ENCODE measurements at places on chromosomes 7 and 10. TPM values are rescaled to one million over a fixed set of nuclear protein-coding genes. Genes with fewer than 3 reads are reported as not detected.

Gene MYOF
- total RNA-seq: 71.2 TPM

Gene OPN4
- total RNA-seq: 0.32 TPM

DNA sequence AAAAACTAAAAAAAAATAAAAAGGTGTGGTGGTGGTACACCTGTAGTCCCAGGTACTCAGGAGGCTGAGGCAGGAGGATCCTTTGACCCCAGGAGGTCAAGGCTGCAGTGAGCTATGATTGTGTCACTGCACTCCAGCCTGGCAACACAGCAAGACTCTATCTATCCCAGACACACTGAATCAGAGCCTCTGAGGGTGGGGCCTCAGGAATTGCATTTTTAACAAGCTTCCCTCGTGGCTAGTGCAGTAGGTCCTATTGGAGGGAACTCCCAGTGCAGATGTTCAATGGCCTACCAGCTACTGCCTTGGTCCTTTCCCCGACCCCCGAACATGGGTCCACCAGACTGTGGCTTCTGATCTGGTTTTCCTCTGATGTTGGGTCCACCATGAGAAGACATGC is 14.9 kb downstream of the STRA8 start:
- no peak for DNase-seq

DNA sequence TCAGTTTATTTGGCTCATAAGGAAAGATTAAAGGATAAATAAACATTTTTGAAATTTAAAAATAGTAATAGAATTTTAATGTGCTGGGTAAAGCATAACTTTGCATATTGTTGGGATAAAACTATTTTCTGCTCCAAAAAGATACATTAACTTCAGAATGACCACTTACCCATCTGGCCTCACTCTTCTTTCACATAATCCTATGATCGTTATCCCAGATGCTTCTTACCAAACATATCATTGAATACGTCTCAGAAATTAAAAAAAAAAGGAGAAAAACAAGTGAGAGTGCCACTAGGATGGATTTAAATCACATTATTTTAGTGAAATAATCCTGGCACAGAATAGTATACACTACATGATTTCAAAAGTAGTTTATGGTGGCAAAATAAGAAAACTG is 677.5 kb upstream of the ZWINT start:
- DNase-seq: no peak

GRCh38 chr7:124723012-124723411 is 42.6 kb downstream of the GPR37 start:
- no peak for DNase-seq
